ENCODE measurements at places on chromosomes 3 and 15.
A peak's percentile ranks its signal among the peaks of the same experiment; 100 is the strongest.

DNA sequence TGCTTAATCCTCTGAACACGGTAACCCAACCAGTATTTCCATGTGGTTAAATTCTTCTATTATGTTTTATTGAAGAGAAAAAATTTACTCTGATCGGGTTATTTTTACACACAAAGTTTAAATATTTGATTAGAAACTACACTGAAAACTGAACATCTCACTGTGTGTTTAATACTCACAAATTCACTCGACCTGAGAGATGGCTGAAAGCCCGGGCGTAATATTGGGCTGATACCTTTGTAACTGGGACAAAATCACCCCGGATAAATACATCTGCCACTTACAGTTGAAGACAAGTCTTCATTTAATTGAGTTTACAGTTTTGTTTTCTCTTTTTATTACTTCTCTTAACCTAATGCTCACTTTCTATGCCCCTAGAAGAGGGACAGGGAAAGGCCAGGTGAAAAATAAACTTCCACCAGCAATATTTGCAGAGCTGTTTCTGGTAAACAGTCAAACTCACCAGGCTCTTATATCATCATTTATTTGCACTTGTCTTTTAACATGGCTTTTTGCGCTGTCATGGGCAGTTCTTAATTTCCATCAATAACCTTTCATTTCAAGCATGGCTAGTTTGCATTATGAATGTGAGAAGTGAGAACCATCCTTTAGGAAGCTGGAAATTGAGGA lies 145.6 kb upstream of the TMCO5A start:
- DNase-seq, result no peak

- no peak for DNase-seq
These were observed 17.1 kb downstream of the SKIC8 start for GRCh38 chr15:78282324-78282723.

DNA sequence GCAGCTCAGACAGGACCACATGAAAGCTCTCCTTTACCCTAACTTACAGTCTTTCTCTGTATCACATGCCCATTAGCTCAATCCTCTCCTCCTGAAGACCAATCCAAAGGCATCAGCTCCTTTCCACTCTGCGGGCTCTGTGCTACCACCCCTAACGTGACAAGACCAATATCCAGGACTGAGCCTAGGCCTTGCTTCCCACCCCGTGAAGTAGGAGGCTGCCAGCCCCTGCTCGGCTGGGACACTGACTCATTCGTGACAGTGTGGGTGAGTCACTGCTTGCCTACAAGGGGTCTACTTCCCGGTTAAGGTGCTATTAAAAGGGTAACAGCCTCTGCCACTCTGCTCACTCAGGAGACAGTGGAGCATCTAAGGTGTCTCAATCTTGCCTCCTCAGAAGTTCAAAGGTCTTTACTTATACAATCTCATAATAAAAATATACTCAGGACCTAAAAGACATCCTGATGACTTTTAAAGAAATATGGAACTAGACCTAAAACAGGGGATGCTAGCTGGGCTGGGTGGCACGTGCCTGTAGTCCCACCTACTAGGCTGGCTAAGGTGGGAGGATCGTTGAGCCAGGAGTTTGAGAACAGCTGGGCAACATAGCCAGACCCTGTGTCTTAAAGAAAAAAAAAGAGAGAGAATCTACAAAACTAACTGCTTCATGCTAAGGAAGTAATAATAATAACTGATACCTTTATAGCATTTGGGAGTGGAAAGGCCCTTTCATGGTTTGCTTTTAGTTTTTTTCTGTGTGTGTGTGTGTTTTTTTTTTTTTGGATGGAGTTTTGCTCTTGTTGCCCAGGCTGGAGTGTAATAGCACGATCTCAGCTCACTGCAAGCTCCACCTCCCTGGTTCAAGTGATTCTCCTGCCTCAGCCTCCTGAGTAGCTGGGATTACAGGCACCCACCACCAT lies 55.0 kb downstream of the TMEM44 start:
- DNase-seq, result peak; percentile 33

GRCh38 chr3:49276475-49277382 lies at the start of gene C3orf62:
C3orf62 (minus strand) TSS chr3:49277232; CDS start chr3:49276872, 360 bp downstream.
- peak; percentile 52 for DNase-seq

GRCh38 chr3:174938102-174938501 lies 79.0 kb downstream of the NAALADL2 start:
- DNase-seq, result no peak

- DNase-seq, result no peak
These were observed 630.2 kb downstream of the ZNF385D start for GRCh38 chr3:21120826-21121225.

- no peak for DNase-seq
These were observed 71.4 kb downstream of the ARNT2 start for GRCh38 chr15:80475572-80475971.

GRCh38 chr15:64653757-64654156 lies 121.6 kb downstream of the RBPMS2 start:
- no peak for DNase-seq

DNA sequence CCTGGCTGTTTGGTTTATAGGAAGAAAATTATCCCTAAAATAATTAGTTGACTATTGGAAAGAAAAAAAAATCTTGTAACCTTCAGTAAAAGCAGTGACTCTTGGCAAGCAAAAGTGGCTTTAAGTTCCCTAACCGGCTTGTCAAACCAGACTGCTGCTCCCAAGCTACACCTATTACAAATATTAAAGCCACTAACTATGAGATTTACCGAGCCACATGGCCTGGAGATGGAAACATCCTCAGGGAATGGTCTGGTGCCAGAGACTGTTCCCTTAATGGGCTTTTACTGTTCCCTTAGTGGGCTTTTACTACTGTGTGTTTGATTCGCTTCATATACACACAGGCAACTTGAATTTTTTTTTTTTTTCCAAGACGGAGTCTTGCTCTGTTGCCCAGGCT lies 35.9 kb upstream of the ZNF774 start:
- DNase-seq, result no peak

- DNase-seq, result no peak
These were observed 4.6 kb downstream of the SATB1 start for GRCh38 chr3:18420555-18420954.

GRCh38 chr15:68609629-68610028 lies 30.8 kb downstream of the CORO2B start:
- no peak for DNase-seq

- no peak for DNase-seq
These were observed 98.9 kb upstream of the CLSTN2 start for GRCh38 chr3:139835830-139836683.

DNA sequence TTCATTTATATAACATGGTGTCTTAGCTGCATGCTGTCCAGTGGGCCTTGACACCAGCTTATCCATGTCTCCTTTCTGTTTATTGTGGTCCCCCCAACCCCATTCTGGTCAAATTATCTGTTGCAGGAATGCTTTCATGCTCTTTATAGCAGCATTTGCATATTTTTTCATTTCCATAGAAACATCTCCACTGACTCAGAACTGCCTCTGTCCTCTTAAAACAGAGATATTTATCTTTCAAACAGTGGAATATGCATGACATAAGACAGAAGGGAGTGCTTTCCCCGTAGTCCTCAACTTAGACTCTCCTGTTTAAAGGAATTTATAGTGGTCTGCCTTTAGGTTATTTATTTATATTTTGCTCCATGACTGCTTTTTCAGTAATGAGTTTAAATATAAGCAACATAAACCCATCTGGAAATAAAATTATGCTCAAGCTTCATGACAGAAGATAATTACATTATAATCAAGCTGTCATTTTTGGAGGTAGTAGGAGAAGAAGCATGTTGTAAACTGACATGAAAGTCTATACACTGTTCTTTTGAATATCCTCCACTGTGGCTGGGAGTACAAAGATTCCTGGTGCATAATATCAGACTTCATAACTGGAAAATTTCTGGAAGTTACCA lies 179.5 kb upstream of the CD96 start:
- no peak for DNase-seq

DNA sequence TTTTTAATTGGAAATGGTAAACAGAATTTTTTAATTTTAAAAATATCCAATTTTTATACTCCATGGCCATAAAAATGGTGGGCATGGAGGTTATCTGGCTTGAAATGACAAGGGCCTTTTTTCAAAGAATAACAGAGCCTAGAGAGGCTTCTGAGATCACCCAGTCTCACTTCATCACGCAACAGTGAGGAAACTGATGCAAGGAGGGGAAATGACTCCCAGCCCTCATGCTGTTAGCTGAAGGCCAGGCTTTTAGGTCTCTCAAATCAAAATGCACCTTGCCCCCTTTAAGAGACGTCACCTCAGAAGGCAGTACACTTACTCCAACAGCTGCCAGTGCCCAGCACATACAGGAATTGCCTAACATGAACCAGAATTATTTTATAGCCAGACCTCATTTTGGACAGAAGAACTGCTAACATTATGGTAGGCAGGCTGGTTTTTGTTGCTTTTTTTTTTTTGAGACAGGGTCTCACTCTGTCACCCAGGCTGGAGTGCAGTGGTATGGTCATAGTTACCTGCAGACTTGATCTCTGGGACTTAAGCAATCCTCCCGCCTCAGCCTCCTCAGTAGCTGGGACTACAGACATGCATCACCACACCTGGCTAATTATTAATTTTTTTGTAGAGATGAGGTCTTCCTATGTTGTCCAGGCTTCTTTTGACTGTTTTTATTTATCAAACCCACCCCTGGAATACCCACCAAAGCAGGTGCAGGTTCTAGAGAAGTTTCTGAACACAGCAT lies 9.1 kb downstream of the RAB43 start:
- no peak for DNase-seq

- DNase-seq, result no peak
These were observed 18.3 kb downstream of the OSBPL10 start for GRCh38 chr3:31962801-31963205.

DNA sequence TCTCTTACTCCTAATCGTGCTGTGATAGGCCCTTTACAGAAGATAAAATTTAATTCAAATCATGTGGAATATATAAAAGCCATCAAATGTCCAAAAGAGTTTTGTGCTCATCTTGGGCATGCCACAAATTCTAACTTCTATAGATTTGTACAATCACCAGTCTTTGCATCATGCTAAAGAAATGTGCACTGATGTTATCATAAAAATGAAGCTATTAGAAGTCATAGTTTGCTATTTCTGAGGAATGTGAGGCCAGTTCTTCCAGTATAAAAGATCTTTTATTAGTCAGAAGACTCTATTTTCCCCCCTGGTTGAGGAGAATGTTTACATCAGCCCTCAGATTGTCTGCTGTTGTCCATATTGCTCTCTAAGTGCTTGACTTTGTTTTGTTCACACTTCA lies 2.1 kb upstream of the ANXA2 start:
- DNase-seq, result no peak

- DNase-seq, result no peak
These were observed 168.8 kb downstream of the ADAMTS9 start for GRCh38 chr3:64518950-64519349.

DNA sequence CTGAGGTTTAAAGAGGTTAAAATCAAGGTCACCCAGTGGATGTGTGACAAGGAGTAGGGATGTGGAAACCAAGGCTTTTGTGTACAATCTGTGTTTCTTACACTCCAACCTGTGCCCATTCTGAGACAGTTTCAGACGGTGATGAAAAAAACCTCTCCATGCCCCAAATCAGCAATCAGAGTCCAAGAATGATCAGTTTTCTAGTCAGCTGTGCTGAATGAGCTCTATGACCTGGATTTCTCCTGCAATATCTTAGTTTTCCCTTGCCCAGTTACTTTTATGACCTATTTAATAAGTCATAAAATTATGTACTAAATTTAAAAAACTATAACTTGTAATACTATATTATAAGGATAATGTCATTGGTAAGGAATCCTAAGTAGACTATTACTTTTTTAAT lies 37.5 kb upstream of the CBLB start:
- no peak for DNase-seq

DNA sequence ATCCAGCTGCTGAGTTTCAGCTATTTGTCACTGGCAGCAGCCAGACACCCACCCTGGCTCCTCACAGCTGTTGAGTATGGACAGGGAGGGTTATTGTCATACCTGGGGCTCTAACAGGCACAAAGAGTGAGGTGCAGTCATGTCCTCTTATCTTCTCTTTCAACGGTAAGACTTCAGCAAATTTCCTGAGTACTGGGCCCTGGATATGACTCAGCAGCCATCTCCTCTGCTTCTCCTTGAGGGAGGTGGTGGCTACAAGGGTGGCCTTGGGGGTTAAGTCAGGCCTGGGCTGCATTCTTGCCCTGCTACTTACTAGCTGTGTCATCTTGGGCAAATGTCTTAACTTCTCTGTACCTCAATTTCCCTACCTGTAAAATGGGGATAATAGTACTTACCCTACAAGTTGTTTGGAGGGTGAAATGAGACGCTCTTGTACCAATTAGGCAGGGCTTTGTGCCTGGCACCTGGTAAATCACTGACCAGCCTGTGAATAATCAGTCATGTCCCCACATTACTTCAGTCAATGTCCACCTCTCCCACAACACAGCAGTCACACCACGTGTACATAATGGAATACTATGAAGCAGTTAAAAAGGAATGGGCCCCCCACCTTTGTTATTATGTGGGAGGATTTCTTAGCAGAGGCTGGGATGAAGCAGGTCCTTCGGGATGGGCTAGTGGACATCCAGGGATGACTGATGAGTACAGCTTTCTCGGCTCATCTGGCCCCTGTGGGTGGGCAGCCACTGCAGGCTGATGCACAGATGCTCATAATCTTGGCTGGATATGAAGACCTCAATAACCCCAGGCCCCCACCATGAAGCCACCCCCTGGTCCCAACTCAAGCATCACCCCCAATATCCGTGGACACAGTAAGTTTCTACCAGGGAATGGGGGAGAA lies 528.8 kb downstream of the SHQ1 start:
- no peak for DNase-seq

GRCh38 chr15:57059026-57059660 lies 140.7 kb downstream of the TCF12 start:
- DNase-seq, result no peak

DNA sequence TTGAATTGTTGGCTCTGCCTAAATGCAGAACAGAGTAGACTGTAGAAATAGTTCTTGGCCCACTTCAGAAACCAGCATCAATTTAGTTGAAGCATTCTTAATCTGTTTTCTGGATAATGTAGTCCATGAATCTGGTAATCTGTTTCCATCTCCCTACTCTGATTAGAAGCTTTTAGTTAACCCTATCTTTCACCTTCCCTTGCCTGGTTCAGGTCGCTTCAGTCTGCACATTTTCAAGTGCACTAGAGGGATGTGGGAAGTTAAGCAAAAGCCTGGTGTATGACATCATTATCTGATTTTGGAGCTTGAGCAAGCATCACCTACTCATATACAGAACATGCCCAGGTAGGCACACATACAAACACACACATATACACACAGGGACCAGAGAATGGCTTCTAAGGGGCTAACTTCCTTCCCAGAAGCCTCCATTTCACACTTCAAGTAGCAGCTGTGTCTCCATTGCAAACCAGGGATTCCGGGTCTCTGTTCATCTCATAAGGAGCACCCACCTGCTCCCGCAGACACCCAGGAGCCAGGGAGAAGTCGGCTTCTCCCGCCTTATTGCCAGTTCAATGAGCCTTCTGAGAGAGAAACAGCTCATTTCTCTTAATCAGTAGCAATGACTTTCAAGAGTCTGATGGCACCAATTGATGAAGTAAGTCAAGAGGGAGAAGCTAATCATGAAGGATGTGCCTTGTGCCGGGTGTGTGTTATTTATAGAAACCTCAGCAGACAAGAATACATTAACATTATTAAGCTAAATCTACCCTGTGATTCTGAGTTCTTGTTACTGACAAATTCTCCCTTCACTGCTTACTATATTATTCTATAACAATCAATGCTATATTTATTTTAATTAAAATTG lies 347.9 kb upstream of the STAC start:
- no peak for DNase-seq

Data from stimulated activated CD4-positive, alpha-beta T cell treated with anti-CD3 and anti-CD28 coated beads, Interleukin-2, amount 100 ng/mL, for 4 hours (primary cell).